Neural crest cell (in vitro differentiated cells): ENCODE measurements at places on chromosomes 1 and 21.

- DNase-seq = no peak
These were observed 7.6 kb downstream of the ENO1 start for GRCh38 chr1:8870616-8871538.

DNA sequence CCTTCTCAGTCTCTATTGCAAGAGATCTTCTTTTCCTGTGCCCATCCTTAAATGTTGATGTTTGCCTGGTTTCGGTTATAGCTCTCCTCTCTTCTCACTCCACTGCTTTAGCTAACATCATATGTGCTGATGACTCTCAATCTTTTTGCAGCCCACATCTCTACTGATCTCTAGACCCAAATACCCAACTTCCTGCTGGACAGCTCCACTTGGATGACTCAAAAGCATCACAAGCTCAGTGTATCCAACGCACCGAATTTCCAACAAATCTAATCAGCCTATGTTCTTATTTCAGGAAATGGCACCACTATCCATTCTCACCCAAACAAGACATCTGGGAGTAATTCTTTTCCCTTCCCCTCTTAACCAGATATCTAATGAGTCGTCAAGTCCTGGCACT is 79.1 kb upstream of the ARTN start:
- DNase-seq = no peak

DNA sequence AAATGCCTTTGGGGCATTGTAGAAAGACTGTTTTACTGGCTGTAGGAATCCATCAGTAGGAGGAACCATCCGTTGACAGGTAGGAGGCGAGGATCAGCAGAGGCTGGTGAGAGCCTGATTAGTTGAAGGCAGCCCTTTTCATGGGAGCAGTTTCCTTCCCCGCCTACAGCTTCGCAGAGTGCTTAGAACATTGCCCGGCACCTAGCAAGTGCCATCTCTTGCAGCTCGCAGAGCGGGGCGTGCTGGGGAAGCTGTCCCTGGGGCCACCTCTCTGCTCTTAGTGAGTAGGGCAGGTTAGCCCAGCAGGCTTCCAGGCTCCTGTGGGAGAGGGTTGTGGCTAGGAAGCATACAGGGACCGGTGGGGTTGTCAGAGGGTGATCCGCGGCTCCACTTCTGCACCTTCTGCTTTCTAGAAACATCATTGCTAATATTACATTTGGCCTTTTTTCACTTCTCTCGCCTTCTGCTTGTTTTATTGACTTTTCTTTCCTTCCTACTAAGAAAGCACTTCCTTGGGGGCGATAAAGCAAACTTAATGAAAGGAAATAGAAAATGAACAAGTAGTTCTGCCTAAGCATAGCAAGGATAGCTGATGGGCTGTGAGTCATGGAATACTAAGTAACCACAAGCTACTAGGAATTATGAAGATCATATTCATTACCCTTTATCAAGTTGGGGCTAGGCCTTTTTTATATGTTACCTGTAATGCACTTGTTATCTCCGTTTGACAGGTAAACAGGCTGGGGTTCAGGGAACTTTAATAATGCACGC is 176.7 kb downstream of the GALNT2 start:
- DNase-seq = no peak

- DNase-seq = no peak
These were observed 671.6 kb upstream of the ZP4 start for GRCh38 chr1:238562341-238562740.

DNA sequence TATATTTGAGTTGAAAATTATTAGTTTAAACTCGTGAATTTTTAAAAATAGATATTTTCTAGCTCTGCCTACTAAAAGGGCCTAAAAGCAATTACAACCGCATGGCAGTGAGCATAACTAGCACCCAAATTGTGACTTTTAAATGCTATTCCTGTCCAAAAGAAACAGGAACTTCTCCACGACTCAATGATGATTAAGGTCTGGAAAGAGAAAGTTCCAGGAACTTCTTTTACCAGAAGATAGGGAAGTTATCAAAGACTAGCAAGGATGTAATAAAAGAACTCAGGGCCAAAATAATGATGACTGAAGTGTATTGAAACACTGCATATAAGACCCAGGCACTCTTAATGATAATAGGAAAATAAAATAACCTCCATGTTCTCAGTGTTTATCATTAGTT is 313.0 kb downstream of the PLPP3 start:
- DNase-seq = no peak

DNA sequence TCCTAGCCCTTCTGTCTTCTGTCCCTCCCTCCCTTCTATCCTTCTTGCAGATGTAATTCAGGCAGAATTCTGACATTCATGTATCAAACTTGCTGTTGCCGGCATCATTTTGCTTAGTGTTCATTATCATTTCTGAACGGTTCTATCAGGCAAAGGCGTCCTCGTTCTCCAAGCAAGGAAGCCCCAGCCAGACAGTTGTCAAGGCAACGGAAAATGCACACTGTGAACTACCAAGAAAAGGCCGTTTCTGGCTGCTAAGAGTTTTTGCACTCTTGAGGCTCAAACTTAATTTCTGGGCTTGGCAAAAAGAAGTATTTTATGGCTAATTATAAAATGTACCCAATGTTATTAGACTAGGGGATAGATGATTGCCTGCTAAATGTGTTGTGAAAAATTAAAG is 164.7 kb upstream of the KCNJ15 start:
- no peak for DNase-seq

- no peak for DNase-seq
These were observed 68.9 kb upstream of the ADAMTS5 start for GRCh38 chr21:27035791-27036190.

DNA sequence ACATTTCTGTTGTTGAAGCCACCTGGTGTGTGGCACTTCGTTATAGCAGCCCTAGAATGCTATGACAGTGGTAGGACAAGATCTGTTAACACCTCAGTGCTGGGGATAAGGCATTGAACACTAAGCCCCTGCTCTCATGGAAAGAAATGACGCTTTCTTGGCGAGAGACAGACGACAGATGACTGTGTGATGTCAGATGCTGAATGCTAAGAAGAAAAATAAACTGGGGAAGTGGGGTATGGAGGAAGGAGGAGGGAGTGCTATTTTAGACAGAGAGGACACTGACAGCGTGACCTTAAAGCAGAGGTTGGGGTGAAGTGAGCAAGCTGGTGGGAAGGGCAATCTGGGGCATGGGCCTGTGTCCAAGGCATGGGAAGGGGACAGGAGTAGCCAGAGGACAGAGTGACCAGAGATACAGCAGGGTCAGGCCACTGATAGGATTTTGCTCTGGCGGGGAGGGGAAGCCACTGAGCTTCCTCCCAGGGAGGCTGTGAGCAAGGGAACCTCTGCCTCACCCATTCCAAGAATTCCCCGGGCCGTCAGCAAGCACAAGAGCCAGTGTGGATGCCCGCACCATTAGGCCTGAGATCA is 15.2 kb downstream of the DOP1B start:
- no peak for DNase-seq

DNA sequence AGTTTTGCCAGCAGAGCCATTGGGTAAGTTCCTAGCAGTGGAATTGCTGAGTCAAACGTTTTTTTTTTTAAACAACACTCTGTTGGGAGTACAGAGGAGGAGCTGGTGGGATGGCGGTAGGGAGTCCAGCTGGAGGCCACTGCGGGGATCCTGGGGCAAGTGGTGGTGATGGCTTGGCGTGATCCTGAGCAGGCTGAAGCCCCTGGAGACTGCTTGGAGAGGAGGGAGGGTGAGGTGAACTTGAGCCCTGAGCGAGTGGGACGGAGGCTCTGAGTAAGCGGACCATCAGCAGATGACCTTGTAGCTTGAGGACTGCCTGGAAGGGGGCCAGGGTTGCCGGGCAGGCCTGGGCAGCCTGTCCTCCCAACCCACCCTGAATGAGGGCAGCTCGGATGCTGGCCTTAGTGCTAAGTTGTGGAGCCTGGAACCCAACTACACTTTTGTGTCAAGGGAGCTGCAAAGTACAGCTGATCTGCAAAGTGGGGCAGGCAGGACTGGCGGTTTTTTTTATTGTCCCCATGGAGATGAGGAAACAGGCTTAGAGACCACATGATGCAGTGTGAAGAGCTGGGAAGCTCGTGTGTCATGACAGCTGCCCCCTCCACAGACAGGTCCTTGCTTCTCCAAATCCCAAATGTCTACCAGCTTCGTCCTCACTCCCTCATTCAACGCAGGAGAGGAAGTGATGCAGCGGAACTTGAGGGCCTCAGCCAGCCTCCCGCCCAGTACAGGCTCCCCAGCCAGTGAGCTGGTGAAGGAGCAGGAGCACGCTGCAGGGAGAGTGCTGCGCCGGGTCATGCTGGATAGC is 20.2 kb downstream of the MRPL37 start:
- no peak for DNase-seq

GRCh38 chr1:224731633-224732032 is 115.5 kb downstream of the CNIH3 start:
- DNase-seq = no peak

GRCh38 chr1:15038232-15039016 is 115.1 kb upstream of the TMEM51 start:
- DNase-seq = no peak

DNA sequence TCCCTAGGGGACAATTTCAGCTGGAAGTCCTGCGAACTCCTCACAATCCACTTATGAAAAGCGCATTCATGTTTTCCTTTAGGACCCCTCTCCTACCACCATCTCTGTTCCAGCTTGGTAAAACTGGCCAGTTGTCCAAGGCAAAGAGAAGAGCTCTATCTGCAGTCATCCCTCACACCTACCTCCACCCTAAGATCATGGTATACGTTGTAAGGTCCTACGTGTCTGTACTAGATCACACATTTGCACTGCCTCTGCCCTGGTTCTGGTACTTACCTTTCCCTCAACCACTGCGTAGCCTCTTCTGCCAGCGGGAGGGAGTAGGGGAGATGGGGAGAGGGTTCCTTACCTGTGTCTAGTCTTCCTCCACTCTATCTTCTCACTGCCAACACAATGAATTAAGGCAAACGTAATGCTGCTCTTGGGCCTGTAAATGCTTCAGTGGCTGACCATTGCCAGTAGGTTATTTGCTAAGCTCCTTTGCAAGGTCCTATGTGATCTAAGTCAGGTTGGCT is 739 bp upstream of the NUP133 start:
- DNase-seq = no peak

- DNase-seq = no peak
These were observed 38.2 kb downstream of the L1TD1 start for GRCh38 chr1:62232871-62233278.

GRCh38 chr1:156750191-156750672 is 1.2 kb downstream of the HDGF start:
- DNase-seq = no peak

GRCh38 chr1:239307886-239308285 is 78.5 kb upstream of the CHRM3 start:
- DNase-seq = no peak

DNA sequence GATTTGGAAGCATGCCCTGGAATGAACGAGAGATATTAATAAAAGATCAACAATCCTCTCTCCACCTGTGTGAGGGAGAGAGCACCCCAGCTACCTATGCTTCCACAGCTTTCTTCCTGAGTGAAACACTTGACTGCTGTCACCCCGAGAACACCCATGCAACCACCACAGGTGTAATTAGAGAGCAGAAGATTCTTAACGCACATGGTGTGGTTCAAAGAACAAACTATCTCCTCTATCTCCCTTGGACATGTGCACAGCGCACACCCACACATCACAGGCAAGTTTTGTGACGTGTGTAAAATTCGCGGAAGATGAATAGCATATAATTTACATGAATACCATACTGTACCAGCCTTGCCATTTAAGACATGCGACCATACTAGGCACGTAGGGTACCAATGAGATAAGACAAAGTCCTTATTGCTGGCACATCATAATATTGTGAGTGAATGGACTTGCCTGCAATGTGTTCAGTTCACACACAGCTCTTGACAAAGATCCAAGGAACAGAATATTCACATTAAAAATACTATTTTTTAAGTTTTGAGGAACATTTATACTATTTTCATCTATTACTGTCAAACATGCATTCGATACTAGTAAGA is 11.6 kb downstream of the ERRFI1 start:
- DNase-seq = no peak

- DNase-seq = no peak
These were observed 7.8 kb upstream of the SRRM1 start for GRCh38 chr1:24635195-24635843.

DNA sequence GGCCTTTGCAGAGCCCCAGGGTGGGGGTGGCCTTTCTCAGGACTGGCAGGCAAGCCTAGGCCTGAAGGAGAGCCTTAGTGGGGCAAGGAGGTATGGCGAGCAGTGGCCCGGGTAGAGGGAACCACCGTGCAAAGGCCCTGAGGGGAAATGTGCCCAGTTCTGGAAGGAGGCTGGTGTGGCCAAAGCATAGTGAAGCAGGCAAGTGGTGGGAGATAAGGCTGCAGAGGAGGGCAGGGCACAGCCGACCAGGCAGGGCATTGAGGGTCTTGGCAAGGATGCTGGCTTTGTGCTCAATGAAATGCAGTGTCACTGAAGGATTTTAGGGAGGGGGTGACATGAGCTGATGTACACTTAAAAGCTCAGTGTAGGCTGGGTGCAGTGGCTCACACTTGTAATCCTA is 22.8 kb downstream of the MROH7 start:
- no peak for DNase-seq

DNA sequence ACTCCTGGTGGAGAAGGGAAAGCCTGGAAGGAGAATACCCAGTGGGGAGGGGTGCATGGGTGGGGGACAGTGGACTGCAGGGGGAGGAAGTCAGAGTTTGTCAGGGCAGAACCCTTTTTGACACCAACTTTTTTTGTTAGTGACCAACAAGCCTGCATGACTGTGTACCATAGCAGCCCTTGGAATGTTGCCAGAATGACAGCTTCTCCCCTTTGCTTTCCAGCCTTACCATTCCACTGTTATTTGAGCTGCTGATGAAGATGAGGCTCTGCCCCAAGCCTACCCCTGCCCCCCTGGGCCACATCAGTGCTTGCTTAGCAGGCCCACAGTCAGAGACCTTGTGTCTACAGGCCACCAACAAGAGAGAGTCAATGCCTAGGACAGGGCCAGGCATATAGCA is 341.2 kb downstream of the HHAT start:
- DNase-seq = no peak

DNA sequence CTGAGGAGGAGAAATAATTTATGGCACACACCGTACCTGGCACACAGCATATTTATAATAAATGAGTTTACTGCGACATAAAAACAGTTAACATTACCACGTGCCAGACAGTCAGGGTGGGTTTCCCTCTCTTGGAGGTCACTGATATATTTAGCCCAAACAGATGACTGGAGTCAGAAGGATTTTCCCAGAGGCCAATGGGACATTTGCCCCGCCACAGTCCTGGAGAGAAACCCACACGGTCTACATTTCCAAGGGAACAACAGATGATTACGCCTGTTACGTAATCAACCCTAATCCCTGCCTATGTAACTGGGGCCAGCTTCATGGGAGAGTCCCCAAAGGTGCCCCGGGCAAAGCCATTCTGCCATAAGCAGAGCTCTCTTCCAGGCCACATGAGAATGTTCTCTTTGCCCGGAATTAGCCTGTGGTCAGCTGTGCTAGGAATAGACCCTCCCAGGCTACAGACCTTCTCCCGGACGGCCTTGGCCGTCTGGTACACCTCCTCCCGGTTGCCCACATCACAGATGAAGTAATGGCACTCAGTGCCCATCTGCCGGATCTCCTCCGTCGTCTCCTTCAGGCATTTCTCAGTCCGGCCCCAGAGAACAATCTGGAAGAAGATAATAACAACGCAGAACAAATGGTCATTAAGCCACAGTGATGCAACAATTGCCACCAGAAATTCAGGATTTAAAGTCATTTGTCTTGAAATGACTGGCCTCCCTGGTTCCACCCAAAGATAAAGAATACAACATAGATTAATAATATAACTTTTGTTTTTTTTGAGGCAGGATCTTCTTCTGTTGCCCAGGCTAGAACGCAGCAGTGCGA is 37.7 kb downstream of the DHRS3 start:
- DNase-seq = no peak

- DNase-seq = no peak
These were observed 14.3 kb downstream of the MRAP start for GRCh38 chr21:32312976-32313375.
